ENCODE measurements at places on chromosomes 3 and 15.

- DNase-seq: no peak
Measured at GRCh38 chr3:106014518-106014917, 145.7 kb upstream of the CBLB start.

DNA sequence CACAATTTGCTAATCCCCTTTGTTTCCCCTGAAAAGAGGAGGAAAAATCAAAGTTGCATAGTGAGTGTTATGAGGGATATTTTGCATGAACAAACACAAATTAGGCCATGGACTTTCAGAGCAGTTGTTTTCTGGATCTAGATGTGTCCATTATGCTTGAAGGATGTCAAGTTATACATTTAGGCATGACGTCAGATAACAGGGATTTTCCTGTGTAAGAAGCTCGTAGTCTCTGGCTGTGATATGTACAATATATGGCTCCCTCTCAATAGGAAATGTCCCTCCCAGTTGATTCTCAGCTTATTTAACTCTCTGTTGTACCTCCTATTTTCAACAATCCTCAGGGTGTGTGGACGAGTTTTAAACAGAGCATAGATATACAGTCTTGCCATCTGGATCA, 171.0 kb downstream of the RBMS3 start:
- DNase-seq: no peak

GRCh38 chr3:30924763-30925162, 30.3 kb upstream of the GADL1 start:
- no peak for DNase-seq

- DNase-seq: no peak
Measured at GRCh38 chr3:126263539-126263938, 83.2 kb upstream of the ALDH1L1 start.

DNA sequence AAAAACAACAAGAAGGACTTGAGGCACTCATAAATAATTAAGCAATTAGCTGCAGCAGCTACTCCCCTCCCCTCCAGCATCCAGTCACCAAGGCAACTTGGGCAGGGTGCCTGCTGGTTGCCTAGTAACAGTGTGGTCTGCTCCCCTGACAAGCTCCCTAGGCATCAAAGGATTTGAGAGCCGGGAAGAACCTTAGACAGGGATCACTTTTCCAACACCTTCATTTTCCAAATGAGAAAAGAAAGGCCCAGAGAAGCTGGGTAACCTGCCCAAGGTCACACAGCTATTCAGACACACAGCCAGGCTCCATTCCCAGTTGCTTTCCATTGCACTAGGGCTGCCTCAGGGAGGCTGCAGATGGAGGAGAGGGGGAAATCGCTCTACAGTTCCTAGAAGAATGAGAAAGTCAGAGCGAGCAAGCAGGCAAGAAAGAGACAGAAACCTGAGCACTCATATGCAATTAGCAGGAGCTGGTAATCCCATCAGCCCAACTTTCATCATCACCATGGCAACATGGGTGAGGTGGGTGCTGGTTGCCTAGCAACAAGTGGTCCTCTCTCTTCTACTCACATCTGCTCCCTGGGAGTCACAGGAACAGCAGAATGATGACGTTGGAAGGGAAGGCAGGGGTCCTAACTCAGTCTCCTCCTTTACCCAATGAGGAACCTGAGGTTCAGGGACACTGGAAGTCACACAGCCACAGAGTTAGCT, 3.6 kb upstream of the EIF4E3 start:
- DNase-seq: no peak

- DNase-seq: no peak
Measured at GRCh38 chr3:155079468-155079745, 712 bp upstream of the MME start.

DNA sequence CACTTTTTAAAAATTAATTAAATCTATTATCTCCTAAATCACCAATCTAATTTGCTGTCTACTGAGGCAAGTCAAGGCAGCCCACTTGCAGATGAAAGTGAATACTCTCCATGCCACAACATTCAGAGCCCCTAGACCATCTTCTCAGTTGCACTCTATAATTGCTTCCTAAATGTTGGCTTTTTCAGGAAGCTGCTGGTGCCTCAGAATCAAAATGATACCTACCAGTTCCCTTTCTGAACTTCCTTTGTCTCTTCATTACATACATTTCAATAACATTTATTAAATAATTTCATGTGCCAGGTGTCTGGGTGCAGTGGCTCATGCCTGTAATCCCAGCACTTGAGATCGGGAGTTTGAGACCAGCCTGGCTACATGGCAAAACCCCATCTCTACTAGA, 124.1 kb downstream of the SERPINI1 start:
- no peak for DNase-seq

- DNase-seq: no peak
Measured at GRCh38 chr15:73905225-73905827, 20.9 kb upstream of the LOXL1 start.
